ENCODE measurements at places on chromosomes 5 and 9.

- DNase-seq, result no peak
Measured at GRCh38 chr5:56918054-56918453, 8.7 kb downstream of the SETD9 start.

DNA sequence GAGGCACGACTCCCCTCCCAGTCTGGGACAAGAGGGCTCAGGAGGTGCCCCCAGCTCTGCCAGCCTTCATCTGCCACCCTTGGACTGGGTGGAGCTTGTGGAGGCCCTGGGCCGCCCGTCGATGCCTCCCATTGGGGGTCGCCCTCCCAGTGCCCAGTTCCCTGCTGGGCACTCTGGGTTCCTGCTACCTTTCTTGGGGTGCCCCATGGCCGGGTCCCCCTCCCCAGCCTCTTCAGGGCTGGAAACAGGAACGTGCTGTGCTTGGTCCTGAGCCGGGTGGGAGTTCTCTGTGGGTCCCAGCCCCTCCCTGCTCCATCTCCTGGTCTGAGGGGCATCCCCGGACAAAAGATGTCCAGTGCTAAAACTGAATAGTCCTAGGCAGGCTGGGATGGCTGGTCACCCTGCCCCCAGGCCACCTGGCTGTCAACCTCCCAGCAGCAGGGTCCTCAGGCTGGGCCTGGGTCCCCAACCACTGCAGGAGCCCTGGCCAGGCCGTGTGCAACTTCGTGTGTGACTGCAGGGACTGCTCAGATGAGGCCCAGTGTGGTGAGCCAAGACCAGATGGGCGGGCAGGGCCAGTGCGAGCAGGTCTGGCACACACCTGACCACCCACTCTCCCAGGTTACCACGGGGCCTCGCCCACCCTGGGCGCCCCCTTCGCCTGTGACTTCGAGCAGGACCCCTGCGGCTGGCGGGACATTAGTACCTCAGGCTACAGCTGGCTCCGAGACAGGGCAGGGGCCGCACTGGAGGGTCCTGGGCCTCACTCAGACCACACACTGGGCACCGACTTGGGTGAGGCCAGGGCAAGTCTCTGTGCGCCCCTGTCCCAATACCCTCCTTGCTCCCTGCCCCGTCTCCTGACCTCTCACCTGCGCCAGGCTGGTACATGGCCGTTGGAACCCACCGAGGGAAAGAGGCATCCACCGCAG lies 784 bp downstream of the MAMDC4 start:
- DNase-seq, result peak; percentile 12

GRCh38 chr5:90530736-90531487 lies 1.5 kb upstream of the LYSMD3 start:
- no peak for DNase-seq

DNA sequence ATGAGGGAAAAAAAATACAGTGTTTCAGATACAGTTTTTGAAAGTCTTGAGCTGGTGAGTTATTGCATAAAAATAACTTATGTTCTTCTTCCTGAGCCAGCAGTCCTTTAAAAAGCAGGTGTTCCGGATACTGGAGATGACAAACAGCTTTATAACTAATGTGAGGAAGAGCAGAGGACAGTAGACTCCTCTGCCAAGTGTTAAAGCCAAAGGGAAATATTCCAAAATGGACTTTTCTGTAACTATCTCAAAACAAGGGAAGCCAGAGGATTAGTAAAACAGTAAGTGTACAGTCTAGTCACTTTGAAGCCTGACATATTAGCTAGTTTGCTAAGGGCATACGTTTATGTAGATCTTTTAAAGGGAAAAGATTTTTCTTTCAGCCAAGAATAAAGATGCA lies 11.0 kb upstream of the SNCAIP start:
- DNase-seq, result no peak

- DNase-seq, result no peak
Measured at GRCh38 chr9:31799953-31800609, 584.4 kb upstream of the ACO1 start.

DNA sequence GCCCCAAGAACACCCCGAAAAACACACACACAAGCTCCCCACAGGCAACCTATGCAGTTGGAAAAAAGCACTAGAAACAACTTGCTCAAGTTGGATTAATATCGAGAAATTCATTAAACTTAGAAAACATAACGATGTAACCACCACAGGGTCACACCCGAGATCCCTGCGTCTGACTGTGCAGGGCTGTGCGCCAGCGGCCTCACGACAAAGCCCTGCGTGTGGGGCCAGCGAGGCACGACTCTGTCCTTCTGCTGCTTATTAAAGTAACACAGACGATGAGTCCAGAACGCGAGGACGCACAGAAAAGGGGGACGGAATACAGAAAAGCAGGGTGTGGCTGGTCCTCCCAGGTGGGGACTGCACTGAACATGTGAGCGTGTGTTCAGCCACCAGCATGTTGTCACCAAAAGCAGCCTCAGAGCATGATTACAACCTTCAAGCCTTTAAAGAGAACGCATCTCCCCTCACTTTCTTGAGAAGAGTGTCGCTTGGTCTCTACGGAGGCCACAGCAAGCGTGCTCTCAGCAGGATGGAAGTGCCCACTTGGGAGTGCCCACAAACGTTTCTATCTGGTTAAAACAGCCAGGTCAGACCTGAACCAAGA lies 14.4 kb downstream of the SLC12A7 start:
- DNase-seq, result no peak

DNA sequence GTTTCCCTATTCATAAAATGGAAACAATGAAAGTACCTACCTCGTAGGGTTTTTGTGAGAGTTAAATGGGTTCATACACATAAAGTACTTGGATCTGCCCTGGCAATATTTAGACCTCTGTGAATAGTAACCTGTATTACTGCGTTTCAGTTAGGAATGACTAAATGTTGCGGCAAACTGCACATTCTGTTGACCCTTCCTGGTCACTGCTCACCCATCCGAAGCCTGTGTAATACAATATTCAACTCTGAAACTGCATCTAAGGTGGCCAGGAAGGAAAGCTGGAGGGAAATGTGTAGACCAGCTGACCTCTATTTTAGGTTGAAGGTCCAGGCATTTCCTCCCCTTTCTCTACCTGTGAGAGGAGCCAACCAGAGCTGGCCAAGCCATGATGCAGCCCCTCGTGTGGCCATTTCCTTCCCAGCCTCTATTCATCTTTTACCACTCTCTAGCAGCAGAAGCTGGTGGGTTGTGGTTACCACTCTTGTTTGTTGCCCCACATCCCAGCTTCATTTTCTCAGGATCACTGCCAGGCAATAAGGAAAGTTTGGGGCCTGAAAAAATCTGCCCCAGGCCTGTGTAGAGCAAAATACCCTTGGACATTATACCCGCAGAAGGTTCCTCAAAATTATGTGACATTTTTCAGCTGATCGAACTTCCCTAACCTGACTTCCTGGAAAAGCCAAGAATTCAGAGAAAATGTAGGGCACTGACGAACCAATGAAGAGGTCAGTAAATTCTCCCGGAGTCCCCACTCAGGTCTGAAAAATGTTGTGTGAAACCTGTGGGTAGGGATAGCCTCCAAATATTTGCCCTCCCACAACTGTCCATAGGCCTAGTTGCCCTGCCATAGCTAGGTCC lies 20.5 kb upstream of the PDCD1LG2 start:
- DNase-seq, result no peak

DNA sequence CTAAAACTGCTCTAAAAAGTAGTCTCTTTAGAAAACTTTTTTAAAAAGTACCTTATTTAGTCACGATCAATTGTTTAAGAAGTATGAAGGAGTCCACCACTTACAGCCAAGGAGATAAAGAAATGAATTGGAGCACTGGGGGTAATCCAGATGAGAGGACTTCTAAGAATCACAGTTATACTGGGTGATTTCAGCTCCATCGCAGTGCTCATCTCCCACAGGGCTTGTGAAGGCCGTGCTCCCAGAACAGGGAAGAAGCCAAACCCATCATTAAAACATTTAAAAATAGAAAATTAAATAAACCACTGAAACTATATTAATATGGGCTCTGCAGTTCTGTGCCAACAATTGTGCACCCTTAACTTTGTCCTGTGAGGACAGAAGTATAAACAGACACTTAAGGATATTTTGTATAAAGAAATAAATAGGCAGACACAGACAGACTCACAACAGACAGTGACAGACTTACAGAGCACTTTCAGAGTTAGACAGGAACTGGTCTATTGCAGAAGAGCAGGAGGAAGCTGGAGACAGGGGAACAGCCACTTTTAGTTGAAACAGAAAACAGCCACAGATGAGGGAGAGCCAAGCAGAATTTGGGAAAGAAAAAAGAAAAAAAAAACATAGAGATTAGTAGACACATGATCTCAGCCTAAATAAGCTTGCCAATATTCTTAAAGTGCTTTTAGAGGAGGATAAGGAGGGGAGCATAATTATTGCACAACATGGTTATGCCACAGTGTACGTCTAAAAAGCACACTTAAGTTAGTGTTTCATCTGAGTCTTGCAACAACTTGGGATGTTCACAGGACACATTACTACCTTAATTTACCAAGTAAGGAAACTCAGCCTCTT lies 81.8 kb downstream of the FBXO38 start:
- DNase-seq, result no peak

DNA sequence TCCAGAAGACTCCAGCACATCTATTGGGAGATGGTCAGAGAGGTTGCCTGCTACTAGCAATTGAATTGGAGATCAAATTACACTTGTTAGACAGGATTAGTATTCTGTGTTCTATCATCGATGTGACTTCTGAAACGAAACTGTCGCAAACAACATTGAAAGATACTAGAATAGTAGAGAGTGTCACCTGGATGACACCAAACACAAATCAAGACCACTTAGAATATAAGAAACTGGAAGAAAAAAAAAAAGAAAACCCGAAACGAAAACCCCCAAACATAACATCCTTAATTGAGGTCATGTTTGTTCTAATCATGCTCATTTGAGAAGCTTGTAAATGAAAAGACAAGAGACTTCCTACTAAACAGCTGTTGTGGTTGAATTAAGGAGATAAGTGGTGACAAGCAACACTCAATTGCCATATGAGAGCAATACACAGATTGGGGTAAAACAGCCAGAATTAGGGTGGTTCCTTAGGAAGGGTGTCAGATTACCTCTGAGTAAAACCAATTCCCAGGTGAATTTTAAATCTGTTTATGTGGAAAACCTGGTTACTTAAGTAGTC lies 97.6 kb downstream of the BASP1 start:
- no peak for DNase-seq

DNA sequence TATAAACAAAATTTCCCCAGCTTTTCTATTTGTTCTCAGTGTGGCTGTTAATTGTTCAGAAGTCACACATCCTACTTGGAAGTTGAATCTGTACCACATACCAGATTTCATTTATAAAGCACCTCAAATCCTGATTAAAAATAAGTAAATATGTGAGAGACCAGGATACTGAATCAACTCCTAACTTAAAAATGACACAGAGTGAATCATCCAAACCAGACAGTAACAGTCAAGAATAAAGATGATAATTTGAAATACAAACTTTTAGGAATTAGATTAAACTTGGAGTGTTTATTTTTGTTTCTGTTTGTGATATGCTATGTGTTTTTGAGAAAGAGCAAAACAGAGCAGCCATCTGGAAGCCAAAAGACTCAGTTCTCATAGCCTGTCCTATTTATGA lies 633.2 kb upstream of the RORB start:
- DNase-seq, result no peak

GRCh38 chr5:89513299-89514044 lies 630.5 kb upstream of the MEF2C start:
- DNase-seq, result no peak

- DNase-seq, result no peak
Measured at GRCh38 chr9:76592974-76593347, 134.0 kb downstream of the GCNT1 start.

DNA sequence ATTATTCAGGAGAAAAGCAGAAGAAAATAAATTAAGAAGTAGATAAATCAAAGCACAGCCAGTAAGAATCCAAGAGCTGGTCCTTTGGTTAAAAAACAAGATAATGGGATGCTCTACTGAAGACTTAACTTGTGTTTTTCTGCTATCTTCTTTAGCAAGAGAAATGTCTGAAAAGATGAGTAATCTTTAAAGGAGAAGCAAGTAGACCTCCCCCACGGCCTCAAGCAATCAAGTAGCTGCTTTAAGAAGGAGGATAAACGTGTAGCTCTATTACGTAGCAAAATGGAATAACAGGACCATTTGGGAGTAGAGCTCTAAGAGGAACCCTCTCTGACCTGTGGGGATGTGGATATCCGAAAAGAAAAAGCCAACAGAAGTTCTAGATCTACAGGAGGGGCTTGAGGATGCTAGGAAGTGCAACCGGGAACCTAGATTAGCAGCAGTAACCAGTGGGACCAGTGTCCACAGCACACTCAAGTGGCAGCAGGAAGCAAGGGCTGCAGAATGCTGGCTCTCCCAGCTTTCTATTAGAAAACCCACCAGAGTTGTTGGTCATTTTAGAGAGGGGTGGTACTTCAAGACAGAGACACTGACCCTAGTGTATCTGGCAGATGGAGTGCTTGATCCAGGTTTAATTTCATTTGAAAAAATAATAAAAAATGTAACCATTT lies 185.4 kb downstream of the GABBR2 start:
- no peak for DNase-seq

DNA sequence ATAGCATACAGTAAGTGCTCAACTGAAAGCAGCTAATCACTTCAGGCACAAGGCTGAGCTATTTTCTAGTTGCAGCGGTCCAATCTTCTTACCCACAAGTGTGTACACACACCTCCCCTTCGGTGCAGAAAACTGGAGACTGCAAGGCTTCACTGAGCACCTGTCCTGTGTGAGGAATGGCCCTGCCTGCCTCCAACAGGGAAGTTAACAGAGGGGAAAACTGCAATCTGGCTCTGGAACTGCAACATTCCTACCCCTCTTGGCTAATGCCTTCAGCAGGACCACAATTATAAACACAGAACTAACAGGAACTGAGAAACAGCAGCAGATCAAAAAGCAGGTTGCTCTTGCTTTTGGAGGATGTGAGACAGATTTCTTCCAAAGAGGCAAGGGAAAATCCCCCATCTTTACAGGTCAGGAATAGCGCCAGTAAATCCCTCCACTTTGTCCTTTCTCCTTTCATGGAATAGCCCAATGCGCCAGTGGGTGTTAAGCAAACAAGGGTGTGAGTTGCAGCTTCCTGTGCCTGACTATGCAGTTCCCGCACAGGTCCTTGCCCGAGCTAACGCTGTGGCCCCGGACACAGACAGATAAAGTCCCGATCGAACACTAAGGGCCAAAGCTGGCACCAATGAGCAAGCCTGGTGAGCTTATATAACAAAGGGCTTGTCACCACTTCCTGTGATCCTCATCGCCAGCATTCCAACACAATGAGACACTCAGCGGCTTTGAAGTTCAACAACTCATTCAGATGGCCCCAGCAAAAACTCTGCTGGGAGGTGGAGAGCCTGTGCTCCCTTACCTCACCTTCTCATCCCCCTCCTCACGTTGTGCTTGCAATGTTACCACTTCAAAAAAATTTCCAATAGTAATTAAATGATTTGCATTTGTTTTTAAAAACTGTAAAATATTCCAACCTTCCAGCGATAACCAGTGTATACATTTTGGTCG lies 21.5 kb downstream of the SHB start:
- peak; percentile 31 for DNase-seq

Measured in gastrocnemius medialis (tissue), 4 donors.